SW 1271 (cell line): ENCODE measurements at places on chromosomes 1 and 21.

DNA sequence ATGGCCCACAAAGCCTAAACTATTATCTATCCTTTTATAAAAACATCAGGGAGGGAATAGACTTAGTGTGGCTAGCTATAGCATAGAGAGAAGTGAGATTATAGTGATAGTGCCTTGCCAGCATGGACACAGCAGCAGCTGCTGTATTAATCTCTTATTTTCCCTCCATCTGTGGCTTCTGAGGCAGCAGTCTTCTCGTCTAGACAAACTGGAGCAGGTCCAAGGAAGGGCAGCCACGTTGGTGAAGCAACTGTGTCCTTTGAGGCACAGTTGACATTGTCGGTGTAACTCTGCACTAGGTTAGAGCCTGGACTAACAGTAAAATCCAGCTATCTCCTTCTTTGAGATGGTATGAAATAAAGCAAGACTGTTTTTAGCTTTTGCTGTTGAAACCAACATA is 131.3 kb downstream of the CACHD1 start:
- no peak for DNase-seq

DNA sequence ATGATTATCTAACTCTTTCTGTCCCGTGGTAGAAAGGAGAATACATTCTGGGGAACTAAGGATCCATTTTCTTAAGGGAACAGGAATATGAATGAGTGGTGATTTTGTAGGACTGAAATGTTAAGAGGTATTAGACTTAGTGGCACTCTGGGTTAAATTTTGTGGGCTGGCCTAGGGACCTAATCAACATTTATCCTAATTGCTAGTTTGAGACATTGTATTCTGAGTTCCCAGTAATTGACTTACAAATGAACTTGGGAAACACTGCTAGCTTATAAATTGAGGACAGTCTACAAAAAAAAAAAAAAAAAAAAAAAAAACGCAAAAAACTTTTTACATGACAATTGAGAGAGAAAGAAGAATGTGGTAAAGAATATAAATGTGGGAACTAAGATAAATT is 136.6 kb upstream of the ZP4 start:
- no peak for DNase-seq

DNA sequence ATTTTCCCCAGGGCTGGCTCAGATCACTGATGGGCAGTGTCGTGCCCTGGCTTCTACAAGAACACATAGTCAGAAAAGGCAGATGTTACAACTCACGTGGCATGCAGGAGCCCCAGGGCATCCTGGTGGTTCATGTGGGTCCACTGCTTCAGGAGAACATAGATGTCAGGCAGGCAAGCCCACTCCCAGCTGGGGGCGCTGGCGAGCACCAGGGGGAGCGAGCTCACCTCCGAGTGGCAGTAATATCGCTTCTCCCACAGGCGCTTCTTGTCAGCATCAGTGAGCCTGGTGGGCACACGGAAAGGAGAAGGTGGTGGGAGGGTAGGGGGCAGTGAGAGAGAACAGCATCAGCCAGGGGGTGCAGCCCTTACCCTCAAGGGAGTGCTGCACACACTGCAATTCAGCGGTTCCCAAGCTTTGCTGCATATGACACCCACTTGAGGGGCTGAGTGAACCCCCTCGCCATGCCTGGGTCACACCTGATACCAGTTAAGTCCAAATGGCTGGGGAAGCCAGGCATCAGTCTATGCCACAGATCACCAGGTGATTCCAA is 34.3 kb upstream of the PPP1R15B start:
- DNase-seq = no peak

GRCh38 chr1:218341325-218341724 is 3.8 kb upstream of the TGFB2 start:
- no peak for DNase-seq
